NCI-H1092 treated with DMSO at 0.1 percent for 48 hours (cell line): ENCODE measurements at places on chromosomes 2 and 18.

DNA sequence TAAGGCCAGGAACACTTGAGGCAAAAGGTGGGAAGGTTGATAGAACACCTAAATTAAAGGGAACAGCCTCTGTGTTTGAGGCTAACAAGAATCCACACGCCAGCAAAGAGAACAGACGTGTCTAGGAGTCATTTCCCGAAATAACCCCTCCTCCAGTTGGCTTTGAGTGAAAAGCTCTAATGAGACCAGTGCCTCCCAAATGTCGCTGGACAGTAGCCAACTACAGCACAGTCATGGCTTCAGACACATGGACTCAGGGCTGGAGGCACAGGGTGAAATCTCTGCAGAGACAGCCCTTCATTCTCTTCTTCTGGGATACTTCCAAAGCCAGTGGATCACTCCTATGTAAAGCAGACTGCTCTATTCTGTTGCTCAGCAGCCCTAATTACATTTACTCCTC lies 49.6 kb downstream of the SOWAHC start:
- DNase-seq: peak; percentile 54

DNA sequence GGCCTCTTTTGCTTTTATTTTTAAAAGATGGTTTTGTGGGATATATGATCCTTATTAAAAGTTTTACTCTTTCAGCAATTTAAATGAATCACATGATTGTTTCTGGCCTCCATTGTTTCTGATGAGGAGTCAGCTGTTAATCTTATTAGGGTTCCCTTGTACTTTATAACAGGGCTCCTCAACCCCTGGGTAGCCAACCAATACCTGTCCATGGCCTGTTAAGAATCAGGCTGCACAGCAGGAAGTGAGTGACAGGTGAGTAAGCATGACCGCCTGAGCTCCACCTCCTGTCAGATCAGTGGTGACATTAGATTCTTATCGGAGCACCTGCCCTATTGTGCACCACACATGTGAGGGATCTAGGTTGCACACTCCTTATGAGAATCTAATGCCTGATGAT lies 45.1 kb upstream of the FAM98A start:
- no peak for DNase-seq

GRCh38 chr2:220962556-220962955 lies 609.5 kb downstream of the EPHA4 start:
- no peak for DNase-seq

GRCh38 chr2:198371921-198372543 lies 567.6 kb downstream of the PLCL1 start:
- DNase-seq: no peak

DNA sequence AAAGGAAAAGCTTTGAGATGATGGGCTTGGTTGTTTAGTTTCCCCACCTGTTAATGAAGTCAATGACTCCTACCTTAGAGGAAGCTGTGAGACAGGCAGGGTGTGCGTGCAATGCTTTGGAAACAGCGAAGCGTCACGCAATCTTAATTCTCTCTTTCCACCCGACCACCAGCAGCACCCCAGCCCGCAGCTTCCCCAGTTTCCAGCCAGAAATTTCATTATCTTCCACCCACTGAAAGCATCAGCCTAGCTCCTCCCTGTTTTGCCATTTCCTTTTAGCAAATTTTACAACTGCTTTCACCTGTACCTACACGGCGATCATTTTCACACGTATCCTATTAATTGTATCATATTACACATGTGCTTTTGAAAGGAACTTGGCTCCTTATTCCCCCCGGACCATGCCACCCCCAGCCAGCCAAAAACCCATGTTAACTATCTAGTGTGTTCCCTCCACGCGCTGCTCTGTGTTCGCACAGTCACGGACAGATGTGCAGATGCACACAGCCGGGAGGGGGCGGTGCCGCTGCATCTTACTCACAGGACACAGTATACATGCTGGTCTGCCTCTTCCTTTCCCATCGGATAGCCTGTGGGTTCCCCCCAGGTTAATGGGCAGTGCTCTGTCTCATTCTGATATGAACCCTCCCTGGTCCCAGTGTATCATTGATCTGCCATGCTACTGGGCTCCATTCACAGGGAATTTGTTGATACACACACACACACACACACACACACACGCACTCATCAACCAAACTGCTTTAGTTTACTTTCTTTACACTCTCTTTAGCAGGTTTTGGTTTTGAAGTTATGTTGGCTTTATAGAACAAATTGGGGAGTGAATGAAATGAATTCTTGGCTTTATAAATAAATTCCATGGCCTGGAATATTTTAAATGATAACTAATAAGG lies 22.4 kb downstream of the CYP27C1 start:
- peak; percentile 47 for DNase-seq

GRCh38 chr2:136124805-136125204 lies 6.9 kb upstream of the CXCR4 start:
- DNase-seq: no peak

GRCh38 chr2:1026141-1026540 lies 75.5 kb downstream of the SNTG2 start:
- no peak for DNase-seq

DNA sequence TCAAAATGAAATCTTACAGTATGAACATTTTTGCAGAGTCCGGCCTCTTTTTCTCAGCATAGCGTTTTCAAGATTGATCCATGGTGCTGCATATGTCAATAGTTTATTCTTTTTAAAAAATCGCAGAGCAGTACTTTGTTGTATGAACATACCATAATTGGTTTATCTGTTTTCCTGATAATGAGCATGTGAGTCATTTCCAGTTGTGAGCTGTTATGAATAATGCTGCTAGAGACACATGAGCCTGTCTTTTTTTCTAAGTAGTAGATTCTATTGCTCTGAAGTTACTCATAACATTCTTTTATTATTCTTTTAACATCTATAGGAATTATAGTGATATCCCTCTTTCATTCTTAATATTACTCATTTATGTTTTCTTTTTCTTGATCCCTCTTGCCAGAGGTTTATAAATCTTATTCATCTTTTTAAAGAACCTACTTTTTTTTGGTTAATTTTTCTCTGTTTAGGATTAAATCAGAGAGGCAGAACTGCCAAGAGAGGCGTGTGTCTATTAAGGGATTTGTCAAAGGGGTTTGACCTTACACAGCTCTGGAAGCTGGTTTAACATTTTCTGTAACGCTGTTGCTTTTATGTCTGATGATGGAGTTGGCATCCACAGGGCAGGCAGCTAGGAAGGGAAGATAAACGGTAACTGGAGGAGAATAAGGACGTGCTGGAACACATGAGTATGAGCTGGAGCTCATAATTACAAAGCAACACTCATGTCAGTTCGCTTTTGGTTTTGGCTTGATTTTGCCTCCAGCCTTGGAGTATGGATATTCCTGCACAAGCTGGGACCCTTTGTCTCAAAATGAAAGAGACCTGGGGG lies 47.4 kb downstream of the MGAT5 start:
- DNase-seq: peak; percentile 57

- no peak for DNase-seq
These were observed 4.3 kb downstream of the TNP1 start for GRCh38 chr2:216855605-216856004.

- DNase-seq: no peak
These were observed 108.0 kb upstream of the LDAH start for GRCh38 chr2:20930928-20931327.

DNA sequence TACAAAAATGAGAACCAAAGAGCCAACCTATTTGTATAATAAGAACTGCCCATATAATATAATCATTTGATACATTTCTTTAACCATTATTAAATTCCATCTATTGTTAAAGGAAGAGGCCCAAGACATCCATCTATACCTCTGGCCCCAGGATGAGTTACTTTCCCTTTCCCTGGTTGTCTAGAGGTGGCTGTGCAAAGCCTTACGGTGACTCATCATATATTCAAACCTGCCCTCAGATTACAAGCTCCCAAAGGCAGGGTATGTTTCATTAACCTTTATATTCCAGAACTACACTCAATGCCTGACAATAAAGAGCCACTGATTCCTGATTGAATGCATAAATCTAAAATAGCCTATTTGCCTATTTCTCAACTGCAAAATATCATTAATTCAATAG lies 105.8 kb upstream of the PID1 start:
- DNase-seq: no peak

DNA sequence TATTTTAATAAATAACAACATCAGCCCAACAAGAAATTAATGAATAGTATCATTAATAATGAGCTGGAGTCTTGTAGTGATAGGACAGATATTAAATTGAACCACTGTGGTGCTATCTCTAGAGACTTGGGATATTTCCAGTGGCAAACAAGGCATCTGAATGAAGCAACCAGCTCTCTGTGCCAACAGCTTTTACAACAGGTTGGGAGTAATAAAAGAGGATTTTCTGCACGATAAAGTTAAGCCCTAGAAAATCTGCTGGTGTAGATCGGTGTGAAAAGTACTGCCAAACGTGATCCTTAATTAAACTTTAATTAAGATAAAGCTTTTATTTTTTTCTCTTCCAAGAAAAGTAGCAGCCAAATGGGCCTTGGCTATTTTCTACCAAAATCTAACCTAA lies 385.5 kb downstream of the NR4A2 start:
- DNase-seq: no peak

DNA sequence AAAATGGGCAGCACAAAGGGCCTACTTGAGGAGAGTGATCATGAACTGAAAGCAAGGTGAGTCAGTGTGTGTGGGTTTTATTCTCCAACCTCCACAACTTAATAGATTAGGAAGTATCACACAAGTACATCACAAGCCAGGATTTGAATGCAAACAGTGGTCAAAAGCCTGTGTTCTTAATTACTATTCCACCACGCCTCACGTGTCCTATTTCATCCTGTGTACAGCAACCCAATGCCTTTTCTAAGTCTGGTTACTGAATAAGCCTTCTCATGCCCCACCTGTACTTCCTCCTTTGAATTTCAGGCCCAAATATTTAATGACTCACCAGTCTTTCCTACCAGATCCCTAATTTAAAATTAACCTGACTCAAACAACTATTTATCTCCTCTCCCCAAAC lies 755.7 kb upstream of the SLC8A1 start:
- no peak for DNase-seq

GRCh38 chr2:100759901-100760300 lies 60.0 kb upstream of the NPAS2 start:
- DNase-seq: no peak

GRCh38 chr2:8671802-8672201 lies 10.1 kb upstream of the ID2 start:
- no peak for DNase-seq

GRCh38 chr2:221377597-221377996 lies 194.5 kb downstream of the EPHA4 start:
- DNase-seq: no peak

DNA sequence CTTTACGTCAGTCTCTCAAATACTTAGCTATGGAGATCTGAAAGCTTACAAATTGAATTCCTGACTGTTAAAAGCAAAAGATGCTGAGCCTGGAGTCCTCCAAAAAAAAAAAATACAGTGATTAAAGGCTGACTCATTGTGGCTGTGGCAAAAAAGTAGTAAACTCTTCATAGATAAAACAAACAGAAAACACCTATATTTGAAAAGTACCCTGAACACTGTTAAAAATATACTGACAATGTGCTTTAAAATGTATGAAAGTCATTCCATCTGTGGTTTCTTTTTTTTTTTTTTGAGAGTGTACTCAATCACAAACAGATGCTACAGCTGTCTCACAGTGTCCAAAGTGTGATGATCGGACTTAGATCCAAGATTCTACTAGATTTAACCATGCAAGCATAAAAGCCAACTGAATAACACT lies 267.6 kb upstream of the CYP26B1 start:
- DNase-seq: no peak

DNA sequence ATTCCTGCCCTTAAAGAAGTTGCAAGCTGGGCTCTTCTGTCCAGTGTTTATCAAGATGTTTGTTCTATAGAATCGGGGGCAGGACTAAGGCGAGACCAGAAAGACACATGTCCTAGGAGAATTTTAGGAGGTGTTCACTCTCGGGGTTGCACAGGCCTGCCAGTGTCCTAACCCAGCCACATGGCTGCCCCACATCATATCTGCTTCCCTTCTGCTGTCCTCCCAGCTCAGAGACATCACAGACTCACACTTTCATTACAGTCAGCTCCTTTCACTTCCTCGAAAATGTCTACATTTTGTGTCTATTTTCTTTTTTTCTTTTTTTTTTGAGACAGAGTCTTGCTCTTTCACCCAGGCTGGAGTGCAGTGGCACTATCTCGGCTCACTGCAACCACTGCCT lies 10.7 kb upstream of the MRO start:
- no peak for DNase-seq

- no peak for DNase-seq
These were observed 15.5 kb upstream of the ATG16L1 start for GRCh38 chr2:233235977-233236376.

DNA sequence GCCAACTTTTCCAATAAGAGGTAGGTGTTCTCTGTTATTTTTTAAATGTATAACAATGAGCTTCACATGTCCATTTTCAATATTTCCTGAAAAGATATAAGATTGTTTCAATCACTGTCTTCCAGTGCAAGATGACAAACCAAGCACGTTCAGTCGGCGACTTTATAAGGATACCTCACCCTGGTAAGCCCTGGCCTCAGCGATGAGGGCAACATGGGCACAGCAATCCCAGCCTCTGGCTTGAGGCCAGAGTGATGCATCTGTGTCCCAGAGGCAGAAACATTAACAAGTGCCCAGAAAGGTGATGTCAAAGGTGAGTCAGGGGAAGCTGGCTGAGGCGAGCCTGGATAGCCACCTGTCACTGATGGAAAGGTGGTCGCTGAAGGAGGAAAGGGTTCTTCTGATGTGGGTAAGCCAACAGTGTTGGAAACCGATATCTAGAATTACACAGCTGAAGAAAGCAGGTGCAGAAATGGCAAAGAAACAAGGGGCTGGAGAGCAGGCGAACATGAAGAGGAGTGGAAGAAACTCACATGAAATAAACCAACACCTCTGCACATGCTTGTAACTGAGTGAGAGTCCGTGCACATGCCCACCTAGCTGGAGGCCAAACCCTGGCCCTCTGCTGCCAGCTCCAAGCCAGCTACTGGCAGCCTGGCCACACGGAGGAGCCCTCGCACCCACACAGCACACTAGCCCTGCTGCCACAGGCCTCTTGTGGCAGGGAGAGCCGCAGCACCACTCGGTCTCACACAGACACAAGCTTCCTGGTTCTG lies 65.5 kb downstream of the FBXO15 start:
- peak; percentile 76 for DNase-seq

DNA sequence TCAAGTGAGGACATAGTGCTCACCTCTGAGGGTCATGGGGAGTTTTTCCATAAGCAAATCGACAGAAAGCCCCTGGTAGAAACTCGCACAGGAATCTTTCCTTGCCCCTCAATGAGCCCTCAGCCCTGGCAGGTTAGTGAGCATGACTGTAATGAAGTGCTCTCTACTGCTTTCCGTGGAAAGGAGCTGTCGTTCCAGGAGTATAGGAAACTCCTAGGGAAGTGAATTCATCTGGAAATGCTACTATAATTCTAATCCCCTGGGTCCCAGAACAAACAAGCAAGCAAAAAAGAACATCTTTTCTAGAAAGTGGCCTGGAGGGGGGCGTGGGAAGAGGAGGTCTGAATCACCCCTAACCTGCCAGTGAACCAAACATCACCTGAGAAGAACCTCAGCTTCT lies 18.1 kb downstream of the BCL2L11 start:
- no peak for DNase-seq

GRCh38 chr2:26816893-26817292 lies 31.0 kb downstream of the CENPA start:
- DNase-seq: no peak

- no peak for DNase-seq
These were observed 52.7 kb upstream of the EML4 start for GRCh38 chr2:42116195-42117181.

- DNase-seq: no peak
These were observed 181.5 kb downstream of the KLHL29 start for GRCh38 chr2:23566241-23567142.
